ENCODE measurements at places on chromosomes 16 and 17.

DNA sequence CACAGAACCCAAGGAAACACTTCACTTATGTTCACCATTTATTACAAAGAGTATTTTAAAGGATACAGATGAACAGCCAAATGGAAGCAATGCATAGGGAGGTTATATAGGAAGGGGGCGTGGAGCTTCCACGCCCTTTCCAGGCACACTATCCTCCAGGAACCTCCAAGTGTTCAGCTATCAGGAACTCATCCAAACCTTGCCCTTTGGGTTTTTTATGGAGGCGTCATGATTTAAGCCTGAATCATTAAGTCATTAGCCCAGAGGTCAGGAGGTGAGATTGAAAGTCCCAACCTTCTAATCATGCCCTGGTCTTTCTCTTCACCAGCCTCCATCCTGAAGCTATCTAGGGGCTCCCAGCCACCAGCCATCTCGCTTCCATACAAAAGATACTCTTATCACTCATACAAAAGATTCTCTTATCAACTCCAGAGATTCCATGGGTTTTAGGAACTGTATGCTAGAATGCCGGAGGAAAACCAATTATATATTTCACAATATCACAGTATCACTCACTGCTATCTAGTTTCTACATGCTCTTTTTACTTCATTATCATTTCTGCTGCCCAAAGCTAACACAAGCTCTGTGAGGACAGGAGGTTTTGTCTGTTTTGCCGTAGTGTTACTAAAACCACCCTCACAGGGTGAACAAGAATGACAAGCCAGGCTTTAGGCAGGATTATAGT lies 213.4 kb downstream of the SLC39A11 start:
- DNase-seq, result no peak

- DNase-seq, result no peak
Observed at GRCh38 chr17:76363107-76363842, 9.6 kb upstream of the PRPSAP1 start.

DNA sequence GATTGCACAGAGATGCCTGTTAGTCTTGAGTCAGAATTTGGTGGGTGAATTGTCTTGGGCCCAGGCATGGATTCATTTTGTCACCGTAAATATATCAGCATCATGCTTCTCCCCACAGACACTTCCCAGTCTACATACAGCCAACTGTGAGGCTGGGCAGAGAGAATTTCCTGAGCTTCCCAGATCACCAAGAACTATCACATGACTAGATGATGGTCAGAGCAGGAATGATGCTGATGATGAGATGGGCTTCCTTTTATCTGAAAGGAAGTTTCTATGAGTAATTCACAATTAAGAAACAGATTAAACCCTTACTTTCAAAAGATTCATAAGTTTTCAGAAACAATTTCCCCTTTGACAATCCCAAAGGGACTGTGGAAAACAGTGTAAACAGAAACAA lies 323 bp upstream of the KRTAP9-9 start:
- DNase-seq, result no peak

DNA sequence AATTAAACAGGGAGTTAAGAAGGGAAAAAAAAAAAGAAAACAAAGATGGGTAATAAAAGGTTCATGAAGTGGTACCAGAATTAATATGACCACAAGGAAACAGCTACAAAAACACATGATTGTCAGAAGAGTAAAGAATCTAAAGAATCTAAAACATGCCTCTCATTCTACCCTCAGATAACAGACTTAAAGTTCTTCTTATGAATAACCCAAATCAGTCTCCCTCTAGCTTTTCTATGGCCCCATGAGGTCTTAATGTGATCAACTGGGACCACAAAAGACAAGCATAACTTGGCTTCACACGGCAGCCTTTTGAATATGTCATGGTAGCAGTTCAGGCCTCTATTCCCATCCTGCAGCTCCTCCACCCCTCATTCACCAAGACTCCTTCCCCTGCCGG lies 6.9 kb downstream of the MYH10 start:
- DNase-seq, result no peak

DNA sequence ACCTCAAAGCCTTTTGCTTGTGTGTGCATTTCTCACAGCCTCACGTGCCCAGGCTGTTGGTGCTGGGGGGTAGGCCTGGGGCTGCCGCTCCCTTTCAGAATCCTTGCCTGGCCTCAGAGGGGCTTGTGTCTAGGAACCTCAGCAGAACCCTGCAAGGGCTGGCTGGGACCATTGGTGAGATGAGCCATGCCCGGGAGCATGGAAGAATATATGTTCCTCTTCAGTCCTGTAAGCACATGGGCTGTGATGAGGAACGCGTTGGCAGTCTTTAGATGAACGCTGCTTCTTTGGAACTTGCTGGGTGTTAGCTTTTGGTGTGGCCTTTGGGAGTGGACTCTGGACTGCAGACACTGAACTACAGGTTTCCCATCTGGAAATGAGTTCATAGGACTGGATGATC lies 32.0 kb upstream of the SLC5A10 start:
- DNase-seq, result no peak

DNA sequence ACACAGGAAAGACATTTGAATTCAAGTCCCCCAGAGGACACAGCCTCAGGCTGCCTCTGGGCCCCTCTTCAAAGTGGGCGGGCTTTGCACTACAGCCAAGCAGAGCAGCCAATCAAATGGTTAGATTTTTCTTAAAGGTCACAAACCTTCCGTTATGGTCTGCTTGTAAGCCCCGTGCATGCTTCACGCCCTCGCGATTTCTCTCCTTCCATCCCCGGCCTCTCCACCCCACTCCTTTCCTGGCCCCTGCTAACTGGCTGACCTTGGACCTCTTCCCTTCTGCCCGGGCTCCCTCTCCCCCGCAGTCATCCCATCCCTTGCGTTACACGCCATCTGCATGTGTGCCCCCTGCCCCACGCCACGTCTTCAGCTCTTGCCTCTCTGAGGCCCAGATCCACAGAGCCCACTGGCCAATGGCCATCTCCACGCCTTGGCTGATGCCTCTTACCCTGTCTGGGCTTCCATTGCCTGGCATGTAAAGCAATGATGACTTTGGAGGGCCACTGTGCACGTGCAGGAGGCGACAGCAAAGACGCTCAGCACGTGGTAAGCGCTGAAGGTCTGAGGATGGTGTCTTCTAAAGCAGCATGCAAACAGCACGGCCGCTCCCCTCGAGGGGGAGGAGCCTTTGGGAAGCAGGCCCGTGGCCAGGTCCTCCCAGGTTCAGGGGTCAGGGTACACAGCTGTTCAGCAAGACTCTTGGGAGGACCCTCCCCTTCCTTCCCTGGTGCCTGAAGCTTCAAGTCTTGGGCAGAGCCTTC lies 86.8 kb downstream of the ZDHHC7 start:
- no peak for DNase-seq

GRCh38 chr16:11507350-11507749 lies 79.4 kb downstream of the LITAF start:
- DNase-seq, result no peak

- no peak for DNase-seq
Observed at GRCh38 chr17:28317099-28317965, 1.7 kb upstream of the TMEM97 start.

GRCh38 chr17:10870336-10871050 lies 32.6 kb upstream of the PIRT start:
- no peak for DNase-seq

DNA sequence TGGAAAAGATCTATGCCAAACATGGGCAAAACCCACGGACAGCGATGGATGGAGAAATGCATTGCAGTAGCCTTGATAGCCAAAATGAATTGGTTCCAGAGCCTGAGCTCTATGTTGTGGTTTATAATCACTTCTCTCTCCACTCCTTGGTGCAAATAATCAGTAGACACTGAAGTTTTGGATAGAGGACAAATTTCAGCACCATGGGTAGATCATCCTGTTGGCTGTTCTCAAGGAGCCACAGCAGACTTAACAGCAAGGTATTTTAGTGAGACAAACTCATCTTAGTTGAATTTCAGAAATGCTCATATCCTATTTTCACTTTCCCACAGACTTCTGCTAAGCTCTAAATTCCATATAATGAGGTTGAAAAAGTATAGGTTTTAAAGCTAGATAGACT lies 88.3 kb upstream of the CCL1 start:
- DNase-seq, result no peak

DNA sequence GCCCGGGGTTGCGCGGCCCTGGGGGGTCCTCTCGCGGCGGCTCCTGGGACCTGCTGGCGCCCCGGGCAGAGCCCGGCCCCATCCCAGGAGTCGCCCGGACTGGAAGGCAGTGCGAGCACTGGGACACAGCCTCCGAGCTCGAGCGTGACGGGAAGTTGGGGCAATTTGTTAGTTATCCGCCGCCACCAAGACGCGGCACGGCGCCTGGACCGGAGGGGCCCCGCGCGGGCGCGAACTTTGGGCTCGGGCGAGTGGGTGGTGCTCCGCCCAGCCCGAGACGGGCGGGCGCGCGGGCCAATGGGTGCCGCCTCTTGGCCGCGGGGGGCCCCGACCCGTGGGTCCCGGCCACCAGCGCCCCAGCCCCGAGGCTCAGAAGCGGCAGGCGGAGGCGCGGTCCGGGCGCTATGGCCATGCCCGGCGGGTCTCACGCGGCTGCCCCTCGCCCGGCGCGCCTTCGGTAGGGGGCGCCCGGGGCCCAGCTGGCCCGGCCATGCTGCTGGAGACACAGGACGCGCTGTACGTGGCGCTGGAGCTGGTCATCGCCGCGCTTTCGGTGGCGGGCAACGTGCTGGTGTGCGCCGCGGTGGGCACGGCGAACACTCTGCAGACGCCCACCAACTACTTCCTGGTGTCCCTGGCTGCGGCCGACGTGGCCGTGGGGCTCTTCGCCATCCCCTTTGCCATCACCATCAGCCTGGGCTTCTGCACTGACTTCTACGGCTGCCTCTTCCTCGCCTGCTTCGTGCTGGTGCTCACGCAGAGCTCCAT lies at the start of gene ADORA2B:
Gene ADORA2B (plus strand): TSS at position 372 of the 768 bp plus-strand sequence. CDS start 119 bp downstream, at position 491.
- DNase-seq, result no peak

DNA sequence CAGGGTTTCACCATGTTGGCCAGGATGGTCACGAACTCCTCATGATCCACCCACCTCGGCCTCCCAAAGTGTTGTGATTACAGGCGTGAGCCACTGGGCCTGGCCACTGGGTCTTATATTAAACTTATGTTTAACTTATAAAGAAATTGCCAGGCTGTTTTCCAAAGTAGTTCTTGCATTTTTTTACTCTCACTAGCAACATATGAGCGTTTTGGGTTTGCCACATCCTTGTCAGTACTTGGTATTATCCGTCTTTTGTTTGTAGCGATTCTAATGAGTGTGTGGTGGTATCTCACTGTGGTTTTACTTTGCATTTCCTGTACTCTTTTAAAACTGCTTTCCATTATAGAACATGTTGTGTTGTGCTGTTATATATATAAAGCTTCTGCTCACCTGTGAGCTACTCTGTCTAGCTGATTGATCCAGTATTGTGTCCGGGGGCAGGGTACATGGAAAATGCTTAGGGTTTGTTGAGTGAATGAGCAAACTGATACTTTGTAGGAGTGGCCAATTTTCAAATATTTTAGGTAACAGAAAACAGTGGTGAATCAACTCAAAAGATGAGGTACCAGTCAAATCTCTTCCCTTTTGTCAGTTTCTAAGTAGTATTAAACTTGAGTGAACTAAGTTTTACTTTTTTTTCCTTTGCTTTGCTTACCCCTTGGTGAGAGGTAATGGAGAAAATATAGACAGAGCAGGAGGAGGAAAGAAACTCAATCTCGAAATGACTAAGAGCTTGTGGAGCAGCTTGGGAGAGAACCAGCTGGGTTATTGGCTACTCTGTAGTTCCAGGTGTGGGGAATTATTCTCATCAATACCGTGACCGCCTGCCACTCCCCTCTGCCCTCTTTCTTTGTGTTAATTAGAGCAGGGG lies 75.8 kb downstream of the PITPNC1 start:
- DNase-seq, result no peak

- DNase-seq, result no peak
Observed at GRCh38 chr17:7367083-7367482, 12.1 kb downstream of the TMEM95 start.

DNA sequence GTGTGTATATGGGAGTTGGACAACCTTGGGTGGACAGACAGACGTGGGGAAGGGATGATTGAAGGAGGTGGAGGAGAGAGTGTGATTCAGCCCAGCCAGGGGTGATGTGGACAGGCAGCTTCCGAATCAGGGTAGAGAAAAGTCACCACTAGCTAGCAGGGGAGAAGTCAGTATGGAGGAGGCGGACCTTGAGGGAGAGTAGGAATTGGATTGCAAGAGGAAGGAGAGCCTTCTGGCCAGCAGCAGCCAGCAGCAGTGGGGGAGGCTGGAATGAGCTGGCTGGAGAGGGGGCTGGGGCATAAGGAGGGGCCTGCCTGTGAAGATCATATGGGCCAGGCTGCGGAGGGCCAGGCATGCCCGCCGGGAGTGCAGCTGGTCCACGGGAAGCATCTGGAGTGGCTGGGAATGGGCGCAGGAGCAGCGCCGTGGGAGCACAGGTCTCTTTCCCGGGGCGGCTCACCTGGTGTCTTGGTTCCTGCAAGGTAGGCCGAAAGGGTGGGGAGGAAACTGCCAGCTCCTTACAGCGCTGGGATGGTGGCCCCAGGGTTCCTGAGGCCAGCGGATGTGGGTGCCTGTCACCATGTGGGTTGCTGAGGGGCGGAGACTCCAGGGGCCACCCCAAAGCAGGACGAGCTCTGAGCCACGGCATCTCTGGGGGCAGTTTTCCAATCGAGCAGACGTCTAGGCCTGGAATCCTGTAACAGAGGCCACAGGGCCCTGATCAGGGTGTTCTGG lies 235.3 kb downstream of the SEC14L1 start:
- DNase-seq, result no peak

- DNase-seq, result no peak
Observed at GRCh38 chr17:14360856-14361255, 60.0 kb downstream of the HS3ST3B1 start.

DNA sequence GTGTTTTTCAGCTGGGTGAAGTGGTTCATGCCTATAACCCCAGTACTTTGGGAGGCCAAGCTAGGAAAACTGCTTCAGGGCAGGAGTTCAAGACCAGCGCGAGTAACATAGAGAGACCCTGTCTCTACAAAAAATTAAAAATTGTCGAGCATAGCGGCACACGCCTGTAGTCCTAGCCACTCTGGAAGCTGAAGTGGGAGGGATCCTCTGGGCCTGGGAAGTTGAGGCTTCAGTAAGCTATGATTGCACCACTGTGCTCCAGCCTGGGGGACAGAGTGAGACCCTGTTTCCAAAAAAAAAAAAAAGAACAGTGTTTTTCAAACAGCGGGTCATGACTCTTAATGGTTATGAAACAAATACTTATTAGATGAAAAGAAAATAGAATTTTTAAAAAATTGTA lies 2.3 kb upstream of the CYTH1 start:
- DNase-seq, result no peak

- DNase-seq, result no peak
Observed at GRCh38 chr16:11159282-11159681, 96.7 kb downstream of the SOCS1 start.

Data from NCI-H2081 treated with DMSO at 0.1 percent for 48 hours (cell line).